ENCODE measurements at places on chromosomes 6 and 20.

GRCh38 chr6:44464527-44465310, 77.2 kb downstream of the CDC5L start:
- no peak for DNase-seq

DNA sequence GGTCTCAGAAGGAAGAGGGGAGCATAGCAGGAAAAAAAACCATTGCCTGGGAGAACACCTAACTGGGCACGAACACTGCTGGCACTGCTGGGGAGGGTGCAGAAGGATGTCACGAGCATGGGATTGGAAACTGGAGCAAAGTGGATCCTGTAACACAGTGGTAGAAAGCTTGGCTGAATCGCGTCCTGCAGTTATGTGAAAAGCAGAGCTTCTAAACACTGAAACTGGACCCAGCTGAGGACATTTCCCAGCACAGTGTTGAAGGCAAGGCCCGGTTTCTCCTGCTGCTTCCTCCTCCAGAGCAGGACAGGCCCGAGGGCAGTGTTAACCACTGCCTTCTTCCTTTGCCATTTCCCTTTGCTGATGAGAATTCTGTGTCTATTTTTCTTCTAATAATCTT, 6.7 kb downstream of the APMAP start:
- no peak for DNase-seq

DNA sequence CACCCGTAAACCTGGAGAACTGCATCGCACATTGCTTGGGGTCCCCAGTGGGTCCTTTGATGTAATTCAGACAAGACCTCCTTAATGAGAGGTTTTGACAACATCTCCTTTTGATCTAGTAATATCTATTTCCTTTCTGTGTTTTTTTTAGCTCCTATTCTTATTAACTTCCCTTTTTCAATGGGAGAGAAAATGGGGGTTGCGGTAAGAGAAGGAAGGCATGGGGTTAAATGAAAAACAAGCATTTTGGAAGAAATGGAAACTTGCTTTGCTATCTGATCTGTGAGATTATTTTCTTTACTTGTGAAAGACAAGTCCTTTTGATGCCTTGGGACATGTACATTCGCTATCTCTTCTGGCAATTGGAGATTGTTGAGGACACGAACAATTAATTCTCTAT, 418.6 kb upstream of the MAN1A1 start:
- no peak for DNase-seq

- DNase-seq = no peak
These were observed 24.8 kb downstream of the MAFB start for GRCh38 chr20:40663991-40664880.

GRCh38 chr20:57573894-57574293, 13.0 kb downstream of the PCK1 start:
- DNase-seq = no peak

- no peak for DNase-seq
These were observed 51.0 kb downstream of the ANKS1A start for GRCh38 chr6:34940030-34940434.

GRCh38 chr6:168681748-168682147, 240.8 kb downstream of the SMOC2 start:
- DNase-seq = no peak

DNA sequence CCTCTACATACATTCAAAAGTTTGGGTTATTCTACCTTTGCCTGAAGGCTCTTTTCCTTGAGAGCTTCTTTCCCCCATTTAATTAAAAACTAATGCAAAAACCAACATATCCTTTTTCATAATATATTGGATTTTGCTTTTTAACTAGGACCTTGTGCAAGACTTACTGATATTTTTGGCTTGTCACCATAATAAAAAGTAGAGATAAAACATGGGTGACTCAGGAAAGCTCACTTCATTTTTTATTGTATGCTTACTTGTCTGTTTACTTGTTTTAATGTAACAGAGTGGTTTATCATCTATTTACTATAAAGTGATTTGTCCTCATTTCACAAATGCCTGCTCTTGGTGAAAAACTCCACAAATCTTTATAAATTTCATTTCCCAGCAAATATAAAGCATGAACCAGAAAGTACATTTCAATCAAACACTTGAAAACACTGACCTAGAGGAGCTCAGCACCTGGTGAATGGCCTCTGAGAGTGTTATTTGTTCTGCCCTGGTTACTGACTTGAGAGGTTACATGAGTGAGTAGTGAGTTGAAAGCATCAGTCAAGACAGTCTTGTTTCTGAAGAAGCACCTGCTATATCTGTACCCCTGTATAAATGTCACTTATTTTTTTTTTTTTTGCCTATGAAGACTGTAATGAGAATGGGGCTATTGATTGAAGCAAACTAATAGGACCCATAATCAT, 20.8 kb downstream of the ADGRG6 start:
- no peak for DNase-seq

Data from CD4-positive, alpha-beta T cell treated with Interleukin-21 for 1 hour (primary cell).